ENCODE measurements at places on chromosomes 6 and 20.

DNA sequence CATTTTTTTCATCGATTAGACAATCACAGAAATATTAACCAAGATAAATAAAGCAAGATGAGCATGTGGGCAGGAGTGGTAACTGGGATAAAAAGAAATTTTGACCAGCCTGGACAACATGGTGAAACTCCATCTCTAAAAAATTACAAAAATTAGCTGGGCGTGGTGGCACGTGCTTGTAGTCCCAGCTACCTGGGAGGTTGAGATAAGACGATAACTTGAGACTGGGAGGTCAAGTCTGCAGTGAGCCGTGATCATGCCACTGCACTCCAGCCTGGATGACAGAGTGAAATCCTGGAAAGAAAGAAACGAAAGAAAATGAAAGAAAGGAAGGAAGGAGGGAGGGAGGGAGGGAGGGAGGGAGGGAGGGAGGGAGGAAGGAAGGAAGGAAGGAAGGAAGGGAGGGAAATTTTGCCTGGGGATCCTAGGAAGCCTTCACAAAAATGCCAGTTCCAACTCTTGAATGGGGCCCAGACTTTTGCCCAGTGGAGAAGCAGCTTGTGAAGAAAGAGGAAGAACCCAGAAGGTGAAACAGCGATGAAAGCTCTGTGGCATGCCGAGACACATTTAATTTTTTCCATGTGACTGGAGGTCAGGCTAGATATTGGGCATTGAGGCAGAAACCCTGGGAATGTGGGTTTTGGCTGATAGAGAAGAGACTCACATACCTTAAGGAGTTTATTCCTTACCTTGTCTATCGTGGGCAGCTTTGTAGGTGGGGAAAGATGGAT is 20.3 kb downstream of the CCDC170 start:
- DNase-seq: no peak

- DNase-seq: no peak
Measured at GRCh38 chr6:154504102-154504501, 6.4 kb downstream of the CNKSR3 start.

DNA sequence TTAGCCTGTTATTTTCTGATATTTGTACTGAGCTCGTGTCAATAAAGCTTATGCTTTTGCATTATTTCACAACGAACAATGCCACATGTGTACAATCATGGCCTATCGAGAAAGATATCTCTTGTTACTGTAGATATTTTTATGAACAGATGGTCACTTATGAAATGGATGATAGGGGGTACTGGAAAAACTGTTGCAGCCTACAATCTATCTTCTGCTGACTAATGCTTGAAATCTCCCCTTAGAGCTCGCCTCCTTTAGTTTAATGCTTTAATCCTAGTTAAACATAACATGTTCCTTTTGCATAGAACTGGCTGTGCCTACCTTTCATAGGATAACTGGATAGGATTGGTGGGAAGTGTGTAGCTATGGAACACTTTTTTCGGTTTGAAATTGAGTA is 296.2 kb downstream of the FARS2 start:
- no peak for DNase-seq

DNA sequence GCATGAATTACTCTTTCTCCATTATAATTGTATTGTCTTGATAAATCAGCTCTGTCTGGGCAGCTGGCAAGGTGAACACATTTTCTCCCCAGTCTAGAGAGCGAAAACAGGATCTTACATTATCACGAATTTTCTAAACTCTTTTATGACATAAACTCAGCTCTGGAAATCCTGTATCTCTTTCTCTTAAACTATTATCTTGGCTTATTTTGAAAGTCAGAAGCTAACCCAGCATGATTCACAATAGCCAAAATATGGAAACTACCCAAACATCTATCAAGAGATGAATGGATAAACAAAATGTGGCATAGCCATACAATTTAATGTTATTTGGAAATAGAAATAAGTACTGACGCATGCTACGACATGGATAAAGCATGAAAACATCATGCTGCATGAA is 25.9 kb upstream of the AGPAT4 start:
- DNase-seq: no peak

- DNase-seq: no peak
Measured at GRCh38 chr6:82968708-82969107, 96.9 kb downstream of the UBE3D start.

DNA sequence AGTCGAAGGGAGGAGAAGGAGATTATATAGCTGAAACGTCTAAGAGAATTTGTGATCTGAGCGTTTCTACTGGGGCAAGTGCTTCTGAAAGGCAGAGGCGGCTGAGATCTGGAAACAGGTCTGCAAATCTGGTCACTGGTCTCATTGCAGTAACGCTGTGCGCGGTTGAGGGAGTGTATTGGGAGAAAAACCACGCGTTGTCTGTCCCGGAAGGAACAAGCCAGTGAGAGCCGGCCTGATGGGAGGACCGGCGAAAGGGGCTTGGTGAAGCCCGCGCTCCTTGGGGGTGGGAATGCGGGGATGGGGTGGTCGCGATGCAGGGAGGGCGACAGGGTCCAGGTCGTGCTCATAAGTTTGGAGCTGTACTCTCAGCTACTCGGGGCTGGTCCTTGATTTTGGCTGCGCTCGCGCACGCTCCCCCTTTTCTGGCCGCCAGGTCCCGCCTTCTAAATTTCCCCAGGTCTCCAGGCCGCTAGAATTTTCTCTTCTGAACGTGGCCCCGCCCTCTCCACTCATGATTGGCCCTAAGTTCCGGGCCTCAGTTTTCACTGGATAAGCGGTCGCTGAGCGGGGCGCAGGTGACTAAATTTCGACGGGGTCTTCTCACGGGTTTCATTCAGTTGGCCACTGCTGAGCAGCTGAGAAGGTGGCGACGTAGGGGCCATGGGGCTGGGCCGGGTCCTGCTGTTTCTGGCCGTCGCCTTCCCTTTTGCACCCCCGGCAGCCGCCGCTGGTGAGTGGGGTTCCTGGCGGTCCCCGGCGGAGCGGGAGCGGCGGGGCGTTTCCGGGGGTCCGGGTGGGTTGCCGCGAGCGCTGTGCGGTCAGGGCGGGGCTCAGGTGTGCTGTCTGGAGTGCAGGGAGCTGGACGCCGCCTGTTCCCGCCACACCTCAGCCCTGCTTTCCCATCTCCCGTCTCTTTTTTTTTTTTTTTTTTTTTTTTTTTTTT is at the start of gene MICB:
Gene MICB (plus strand): TSS at position 615 of the 946 bp plus-strand sequence. CDS start 49 bp downstream, at position 664.
- peak; percentile 67 for DNase-seq

GRCh38 chr20:58308290-58308679 is 1.2 kb upstream of the RAB22A start:
- DNase-seq: peak; percentile 9

DNA sequence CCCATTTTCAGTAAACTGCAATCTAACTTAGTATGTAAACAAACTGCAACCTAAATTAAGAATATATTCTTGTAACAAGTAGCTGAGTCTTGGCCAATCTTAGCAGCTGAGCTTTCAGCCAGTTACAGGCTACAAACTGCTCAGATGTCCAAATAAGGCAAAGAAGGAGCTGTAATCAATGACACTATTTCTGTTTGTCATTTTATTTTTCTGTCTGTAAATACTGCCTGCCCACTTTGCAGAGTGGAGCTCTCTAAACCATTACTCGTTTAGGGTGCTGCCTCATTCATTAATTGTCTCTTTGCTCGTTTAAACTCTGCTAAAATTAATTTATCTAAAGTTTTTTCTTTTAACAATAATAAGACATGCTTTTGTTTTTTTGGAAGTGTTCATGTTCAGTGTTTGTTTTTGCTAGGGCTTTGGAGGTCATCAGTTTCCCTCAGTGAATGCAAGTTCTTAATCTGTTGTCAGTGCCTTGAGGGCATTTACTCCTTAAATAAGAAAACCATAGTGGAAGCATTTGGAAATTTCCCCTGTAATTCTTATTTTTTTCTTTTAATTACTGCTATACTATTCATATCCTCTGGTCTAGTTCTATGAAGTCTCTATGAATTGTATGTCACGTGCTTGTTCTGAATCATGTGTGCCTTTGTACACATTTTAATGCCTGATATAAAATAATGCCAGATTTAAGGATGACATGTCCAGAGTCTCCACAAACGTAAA is 3.6 kb upstream of the PRL start:
- DNase-seq: no peak

DNA sequence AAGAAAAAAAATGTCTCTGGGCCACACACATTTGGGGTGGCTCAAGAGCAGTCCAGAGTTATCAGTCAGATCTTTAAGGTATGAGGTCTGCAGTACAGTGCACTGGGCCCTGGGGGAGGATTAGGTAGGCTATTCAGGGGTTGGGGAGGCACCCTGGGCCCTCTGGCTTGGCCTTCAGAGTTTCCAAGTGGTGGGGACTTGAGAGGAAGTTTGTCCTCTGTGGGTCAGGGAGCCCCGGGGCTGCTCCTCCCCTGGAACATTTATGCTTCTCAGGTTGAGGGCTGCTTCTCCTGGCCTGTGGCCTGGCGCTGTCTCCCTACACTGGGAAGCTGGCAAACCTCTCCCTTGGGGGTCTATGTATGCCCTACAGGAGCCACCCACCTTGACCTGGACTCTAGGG is 46.0 kb downstream of the PTK7 start:
- no peak for DNase-seq

- no peak for DNase-seq
Measured at GRCh38 chr6:39086294-39086693, 28.7 kb downstream of the SAYSD1 start.

DNA sequence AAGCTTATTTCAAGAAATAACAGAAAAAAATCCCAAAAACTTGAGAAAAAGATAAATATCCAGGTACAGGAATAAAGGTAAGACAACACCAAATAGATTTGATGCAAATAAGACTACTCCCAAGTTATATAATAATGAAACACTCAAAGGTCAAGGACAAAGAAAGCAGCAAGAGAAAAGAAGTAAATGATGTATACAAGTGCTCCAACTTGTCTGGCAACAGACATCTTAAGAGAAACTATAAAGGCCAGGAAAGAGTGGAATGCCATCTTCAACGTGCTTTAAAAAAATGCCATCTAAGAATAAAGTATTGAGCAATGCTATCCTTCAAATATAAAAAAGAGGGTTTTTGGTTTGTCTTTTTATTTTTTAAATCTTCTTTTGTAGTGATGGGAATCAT is 54.2 kb downstream of the REV3L start:
- DNase-seq: no peak

- no peak for DNase-seq
Measured at GRCh38 chr6:123636282-123636681, 468 bp downstream of the TRDN start.

DNA sequence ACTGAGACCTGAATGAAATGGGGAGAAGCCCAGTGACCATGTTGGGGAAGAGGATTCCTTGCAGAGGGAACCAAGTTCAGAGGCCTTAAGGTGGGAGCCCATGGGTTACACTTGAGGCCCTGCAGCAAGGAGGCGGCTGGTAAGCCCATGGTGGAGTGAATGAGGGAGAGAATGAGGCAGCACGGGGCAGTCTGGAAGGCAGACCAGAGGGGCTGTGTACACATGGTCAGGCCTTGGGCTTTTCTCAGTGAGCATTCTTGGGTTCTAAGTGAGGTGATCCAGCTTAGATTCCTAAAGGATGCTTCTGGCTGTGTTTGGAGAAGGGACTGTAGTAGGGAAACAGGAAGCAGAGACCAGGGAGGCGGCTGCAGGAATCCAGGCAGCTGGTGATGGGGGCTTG is 19.0 kb downstream of the RNF114 start:
- DNase-seq: no peak

DNA sequence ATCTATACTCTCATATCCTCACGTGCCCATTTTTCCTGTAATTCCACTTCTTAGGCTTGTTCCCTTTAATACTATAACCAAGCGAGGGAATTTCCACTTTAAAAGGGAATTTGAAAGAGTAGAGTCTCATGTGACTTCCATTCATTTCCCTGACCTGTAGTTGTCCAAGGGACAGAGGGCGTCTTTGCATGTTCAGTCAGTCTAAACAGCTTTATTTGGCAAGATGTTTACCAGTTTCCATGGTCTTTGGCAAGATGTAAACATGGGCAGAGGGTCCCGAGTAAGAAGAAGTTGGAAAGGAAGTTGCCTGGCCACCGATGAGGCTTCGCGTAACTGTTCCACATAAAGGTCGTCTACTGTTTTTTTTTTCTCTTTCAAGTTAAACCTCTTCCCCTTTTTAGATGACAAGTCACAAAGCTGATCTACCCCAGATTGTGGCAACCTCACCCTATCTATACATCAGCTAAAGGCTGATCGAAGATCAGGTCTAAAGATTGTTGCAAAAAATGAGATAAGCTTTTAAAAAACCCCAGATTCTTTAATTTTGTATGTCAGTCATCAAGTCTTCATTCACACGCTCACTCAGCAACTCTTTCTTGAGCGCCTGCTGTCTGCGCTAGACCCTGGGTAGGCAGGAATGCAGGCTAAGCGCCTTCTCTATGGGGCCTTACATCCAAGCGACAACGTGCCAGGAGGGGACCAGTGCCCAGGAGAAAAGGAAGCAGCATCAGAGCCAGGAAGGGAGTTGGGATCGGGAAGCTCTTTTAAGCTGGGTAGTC is 31.7 kb upstream of the CCR6 start:
- no peak for DNase-seq

GRCh38 chr20:19758133-19758500 is at the start of gene RIN2:
Gene RIN2, plus strand, starts transcription at chr20:19758258. Its CDS starts 131,344 bp downstream, at chr20:19889602.
- DNase-seq: no peak

- no peak for DNase-seq
Measured at GRCh38 chr6:47729019-47729418, 30.6 kb downstream of the ADGRF4 start.

GRCh38 chr6:37236921-37237320 is 20.7 kb upstream of the TBC1D22B start:
- DNase-seq: no peak

GRCh38 chr20:2314759-2315439 is 19.1 kb downstream of the TGM3 start:
- peak; percentile 26 for DNase-seq

- no peak for DNase-seq
Measured at GRCh38 chr20:41180599-41181333, 43.4 kb downstream of the PLCG1 start.

GRCh38 chr6:15739867-15740266 is 77.0 kb upstream of the DTNBP1 start:
- DNase-seq: no peak

- no peak for DNase-seq
Measured at GRCh38 chr6:147384029-147384428, 124.5 kb upstream of the SAMD5 start.

- DNase-seq: no peak
Measured at GRCh38 chr6:151353795-151354194, 37.6 kb downstream of the ZBTB2 start.

DNA sequence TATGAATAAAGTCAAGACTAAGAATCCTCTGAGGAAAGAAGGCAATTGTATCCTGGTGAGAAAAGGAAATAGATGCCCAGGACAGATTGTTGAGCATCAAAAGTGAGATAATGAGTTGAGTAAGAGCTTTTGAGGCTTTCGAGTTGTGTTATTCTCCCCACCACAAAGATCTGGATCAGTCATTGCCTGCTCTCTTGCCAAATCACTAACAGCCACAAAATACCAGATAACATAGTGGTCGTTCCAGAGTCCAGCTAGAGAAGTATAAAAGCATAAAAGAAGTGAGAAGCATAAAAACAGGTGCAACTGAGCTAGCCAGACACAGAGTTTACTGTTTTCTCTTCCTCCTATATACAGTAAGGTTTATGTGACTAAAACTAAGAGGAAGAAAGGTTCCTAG is 4.9 kb downstream of the SPINT4 start:
- no peak for DNase-seq

- DNase-seq: no peak
Measured at GRCh38 chr6:107115695-107116327, 496 bp upstream of the BEND3 start.

All from hematopoietic multipotent progenitor cell treated with erythropoietin and hydrocortisone succinate and interleukin-3 and kit ligand, for 17 days (in vitro differentiated cells).